ENCODE measurements at places on chromosomes 4 and X.

GRCh38 chr4:76696109-76696508 is 201.8 kb downstream of the SOWAHB start:
- DNase-seq, result no peak

GRCh38 chr4:31124008-31124585 is 403.9 kb downstream of the PCDH7 start:
- no peak for DNase-seq

GRCh38 chr4:26126994-26127393 is 193.8 kb upstream of the RBPJ start:
- no peak for DNase-seq

- no peak for DNase-seq
Observed at GRCh38 chr4:4752025-4752424, 107.4 kb upstream of the MSX1 start.

GRCh38 chr4:66351761-66352160 is 681.5 kb upstream of the EPHA5 start:
- DNase-seq, result no peak

GRCh38 chr4:162959046-162959445 is 207.6 kb downstream of the NAF1 start:
- no peak for DNase-seq
